ENCODE measurements at places on chromosomes 2 and 18.
A peak's percentile ranks its signal among the peaks of the same experiment; 100 is the strongest.

- DNase-seq, result no peak
Observed at GRCh38 chr18:80234398-80234797, 12.9 kb downstream of the PARD6G start.

DNA sequence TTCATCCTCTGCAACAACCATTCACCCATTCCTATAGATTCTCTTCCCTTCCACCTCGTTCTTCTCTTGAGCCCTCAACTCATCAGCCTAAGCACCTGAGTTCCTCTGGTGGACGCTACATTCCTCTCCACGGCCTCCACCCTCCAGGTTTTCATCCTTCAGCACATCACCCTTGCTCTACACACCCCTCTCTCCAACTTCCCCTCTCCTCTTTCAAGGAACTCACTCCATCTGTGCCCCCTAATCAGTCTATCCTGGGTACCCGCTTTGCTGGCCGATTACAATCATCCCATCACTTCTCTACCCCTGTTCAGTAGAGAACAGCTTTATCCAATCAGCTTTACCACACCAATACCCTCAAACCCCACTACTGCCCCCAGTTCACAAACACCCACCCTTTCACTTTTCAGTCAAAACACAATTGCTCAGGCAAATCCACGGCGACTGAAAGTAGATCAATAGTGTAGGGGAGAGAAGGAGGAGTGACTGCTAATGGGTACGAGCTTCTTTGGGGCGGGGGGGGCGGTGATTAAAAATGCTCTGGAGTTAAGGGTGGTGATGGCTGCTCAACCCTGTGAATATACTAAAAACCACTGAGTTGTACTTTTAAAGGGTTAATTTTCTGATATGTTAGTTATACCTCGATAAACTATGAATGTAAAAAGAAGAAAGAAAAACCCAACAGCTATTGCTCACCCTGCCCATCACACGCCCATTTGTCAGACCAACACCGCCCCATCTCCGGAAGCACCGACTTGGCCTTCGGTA lies 857 bp downstream of the DYM start:
- no peak for DNase-seq

GRCh38 chr2:40451918-40452605 lies at the start of gene SLC8A1:
Gene SLC8A1 (minus strand): TSS chr2:40452090.
- no peak for DNase-seq

DNA sequence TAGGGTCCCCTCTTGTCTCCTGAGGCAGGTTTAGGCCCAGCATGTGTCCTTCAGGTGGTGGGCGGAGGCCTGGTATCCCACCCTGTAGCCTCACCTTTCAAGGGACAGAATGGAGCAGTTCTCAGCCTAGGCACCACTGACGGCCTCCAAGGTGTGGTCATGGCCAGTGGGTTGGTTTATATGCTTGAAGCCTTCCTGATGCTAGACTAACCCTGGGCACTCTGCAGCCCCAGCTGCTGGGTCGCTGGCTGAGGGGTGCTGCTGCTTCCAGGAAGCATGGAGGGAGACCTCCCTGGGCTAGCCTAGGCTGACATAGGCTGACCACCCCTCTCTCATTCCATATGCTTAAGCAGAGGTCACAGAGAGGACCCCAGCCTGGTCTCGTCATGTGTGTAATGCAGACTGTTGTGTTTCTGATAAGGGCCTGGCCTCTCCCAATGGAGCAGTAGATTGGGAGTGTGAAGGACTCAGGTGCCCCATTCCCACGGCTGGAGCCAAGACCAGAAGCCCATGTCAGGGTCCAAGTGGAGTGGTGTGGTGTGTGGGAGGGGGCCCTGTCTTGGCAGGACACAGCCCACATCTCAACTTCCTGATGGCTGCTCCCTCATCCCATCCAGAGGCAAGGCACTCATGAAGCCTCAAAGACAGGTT lies 206.6 kb downstream of the DYSF start:
- DNase-seq, result no peak

DNA sequence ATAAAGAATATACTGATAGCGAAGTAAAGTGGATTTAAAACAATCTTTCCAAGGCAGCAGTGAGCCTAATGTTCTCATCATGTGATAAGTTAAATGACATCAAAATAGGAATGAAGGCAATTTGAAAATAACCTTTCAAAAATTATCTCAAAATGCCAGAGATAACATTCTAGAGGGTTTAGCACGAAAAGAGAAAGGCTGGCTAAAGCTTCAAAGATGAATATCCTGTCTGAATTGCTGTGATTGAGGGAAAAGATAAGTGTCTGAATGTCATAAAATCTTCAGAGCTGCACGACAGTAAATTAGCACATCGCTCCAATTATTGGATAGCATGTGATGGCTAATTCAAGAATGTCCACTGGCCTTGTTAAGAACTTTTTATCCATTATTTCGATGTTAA lies 159.3 kb downstream of the PID1 start:
- DNase-seq, result no peak

- DNase-seq, result no peak
Observed at GRCh38 chr2:227456102-227456501, 15.9 kb upstream of the AGFG1 start.

GRCh38 chr2:36659872-36660312 lies 36.6 kb upstream of the VIT start:
- DNase-seq, result no peak

DNA sequence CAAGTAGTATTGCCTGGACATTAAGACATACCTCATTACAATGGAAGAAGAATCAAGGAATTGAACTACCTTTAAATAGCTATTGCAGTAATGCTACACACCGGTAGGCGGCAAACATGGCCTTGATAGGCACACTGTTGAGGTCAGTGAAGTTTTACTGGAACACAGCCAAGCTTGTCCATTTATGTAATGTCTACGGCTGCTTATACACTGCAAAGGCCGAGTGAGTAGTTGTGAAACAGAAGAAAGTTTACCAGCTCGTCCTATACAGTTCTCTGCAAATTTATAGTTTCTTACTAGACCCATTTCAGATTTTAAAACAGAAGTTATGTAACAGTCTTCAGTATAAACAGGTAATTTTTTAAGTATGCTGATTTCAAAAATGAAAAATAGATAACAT lies 38.8 kb downstream of the PPP4R1 start:
- peak; percentile 41 for DNase-seq

DNA sequence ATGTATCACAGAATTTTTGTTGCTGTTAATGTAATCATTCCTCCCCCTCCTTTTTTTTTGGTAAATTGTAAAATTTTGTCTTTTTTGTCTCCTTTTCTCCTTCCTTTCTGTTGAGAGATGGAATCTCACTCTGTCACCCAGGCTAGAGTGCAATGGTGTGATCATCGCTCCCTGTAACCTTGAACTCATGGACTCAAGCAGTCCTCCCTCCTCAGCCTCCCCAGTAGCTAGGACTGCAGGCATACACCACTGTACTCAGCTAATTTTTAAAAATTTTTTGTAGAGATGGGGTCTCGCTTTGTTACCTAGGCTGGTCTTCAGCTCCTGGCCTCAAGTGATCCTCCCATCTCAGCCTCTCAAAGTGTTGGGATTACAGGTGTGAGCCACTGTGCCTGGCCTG lies 5.3 kb downstream of the EIF5B start:
- no peak for DNase-seq

- DNase-seq, result no peak
Observed at GRCh38 chr2:176283291-176284068, 14.2 kb downstream of the MTX2 start.

DNA sequence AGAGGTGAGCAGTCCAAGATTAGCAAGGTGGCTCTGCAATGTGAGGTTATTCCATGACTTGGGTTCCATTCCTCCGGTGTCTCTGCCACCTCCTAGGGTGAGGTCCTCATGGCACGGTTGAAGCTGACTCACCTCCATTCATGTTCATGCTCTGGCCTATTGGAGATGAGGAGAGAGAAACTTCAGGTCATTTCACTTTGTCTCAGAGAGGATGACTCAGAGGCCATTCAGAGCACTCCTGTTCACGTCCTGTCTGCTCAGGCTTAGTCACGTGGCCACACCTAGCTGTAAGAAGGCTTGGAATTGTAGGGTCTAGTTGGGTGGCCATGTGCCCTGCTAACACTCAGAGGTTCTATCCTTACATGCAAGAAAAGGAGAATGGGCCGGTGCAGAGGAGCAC lies 67.5 kb upstream of the MBOAT2 start:
- no peak for DNase-seq

- no peak for DNase-seq
Observed at GRCh38 chr2:240990266-240990529, 8.2 kb upstream of the SNED1 start.

DNA sequence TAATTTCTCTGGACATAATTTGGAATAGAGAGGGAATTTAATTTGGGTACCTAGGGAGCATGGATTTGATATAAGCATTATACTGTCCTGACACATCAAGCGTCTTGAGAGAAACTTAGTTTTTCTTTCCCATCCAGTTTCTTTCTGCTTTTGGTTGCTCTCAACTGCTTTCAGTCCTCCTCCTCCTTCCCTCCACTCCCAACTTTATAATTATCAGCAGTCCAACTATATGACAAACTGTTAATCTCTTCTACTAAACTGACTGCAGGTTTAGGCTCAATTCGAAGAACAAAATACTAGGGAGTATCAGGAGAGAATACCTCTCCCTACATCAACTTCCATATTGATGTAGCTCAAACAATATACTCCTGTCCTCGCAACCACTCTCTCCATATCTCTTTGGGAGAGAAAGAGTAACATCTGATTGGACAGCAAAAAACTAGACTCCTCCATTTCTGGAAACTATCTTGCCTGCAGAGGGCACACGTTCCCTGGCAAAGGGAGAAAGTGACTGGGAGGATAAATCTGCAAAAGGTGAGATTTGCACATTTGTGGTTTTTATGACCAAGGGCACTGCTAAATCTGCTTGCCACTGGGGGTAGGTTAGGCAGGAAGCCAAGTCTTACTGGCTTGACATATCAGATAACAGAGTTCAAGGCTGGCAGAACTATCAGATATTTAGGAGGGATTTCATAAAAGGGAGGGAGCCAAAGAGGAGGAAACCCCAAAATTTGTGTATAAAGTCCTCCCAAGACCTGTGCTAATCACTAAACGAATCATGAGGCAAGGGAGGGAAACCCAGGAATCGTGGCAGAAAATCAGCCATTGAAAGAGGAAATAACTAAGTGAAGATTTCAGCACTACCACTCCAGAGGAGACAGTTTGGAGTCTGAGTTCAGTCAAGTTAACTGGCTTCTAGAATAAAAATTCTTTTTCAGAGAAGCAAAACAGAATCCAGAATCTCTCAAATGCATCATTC lies 40.0 kb downstream of the ICA1L start:
- DNase-seq, result no peak

- DNase-seq, result no peak
Observed at GRCh38 chr18:51053814-51054213, 23.8 kb downstream of the SMAD4 start.

DNA sequence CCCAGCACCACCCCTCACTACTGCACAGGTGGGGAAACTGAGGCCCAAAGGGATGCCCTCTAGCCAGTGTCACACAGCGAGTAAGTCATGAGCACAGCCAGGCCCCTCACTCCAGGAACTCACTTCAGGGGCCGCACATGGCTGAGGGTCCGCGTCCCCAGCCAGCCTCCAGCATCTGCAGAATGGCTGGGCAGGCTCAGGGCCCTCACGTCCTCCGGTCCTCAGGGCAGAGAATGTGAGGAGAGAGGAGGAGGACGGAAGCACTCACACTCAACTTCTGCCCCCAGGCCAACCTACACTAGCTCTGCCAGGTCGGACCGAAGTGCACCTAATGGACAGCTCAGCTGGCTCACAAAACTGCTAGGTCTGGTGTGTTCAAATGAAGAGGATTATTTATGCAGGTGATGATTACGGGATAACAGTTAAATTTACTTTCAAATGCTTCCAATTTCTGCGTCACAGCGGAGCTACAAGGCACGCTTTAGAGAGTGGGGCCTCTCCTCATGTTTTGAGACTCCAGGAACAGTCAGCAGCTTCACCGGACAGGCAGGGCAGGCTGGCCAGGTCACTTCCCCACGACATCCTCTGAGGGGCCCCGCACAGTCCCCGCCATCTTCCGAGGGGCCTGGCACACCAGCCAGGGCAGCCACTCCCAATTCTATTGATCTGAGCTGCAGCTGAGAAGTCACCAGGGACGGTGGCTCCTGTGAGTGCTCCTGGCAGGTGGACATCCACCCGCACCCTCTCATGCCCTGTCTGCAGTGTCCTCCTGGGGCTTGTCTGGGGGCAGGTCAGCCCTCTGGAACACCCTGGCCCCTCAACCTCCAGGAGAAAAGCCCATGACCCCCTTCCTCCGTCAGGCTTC lies 26.5 kb downstream of the KIF1A start:
- no peak for DNase-seq

GRCh38 chr2:204226305-204226880 lies 289.8 kb downstream of the ICOS start:
- DNase-seq, result no peak

DNA sequence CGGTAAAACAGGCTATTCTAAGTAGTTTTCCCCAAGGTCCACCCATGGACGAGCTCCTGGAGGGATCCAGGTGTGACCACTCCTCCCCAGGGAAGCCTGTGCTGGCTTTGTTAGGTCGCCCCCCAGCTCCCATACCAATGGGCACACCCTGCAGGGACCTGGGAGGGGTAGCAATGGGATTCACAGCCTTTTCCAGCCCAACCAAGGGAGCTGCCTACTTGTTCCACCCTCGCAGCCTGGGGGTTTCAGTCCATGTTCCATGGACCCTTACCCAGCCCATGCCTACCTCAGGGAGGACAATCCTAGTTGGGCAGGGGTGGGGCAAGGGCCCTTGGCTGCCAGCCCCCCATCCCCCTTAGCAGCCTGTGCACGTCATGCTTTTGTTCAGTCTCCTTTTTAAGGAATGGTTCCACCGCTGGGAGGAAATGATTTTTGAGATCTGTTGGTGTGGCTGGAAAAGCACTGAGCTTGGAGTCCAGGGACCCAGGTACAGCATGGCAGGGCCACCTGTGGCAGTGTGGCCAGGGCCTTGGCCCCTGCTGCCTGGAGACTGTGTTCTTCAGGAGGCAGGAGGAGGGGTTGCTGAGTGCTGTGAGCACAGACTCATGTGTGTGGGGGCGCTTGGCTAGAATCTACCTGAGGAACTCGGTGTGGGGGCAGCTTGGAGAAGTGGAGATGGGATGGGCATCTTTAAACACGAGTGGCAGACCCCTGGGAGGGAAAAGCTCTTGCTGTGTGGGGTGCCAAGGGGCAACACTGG lies 166.8 kb downstream of the TWIST2 start:
- DNase-seq, result no peak

GRCh38 chr2:225173909-225174308 lies 131.6 kb upstream of the DOCK10 start:
- DNase-seq, result no peak

- no peak for DNase-seq
Observed at GRCh38 chr2:47599171-47599570, 183.8 kb upstream of the MSH6 start.

DNA sequence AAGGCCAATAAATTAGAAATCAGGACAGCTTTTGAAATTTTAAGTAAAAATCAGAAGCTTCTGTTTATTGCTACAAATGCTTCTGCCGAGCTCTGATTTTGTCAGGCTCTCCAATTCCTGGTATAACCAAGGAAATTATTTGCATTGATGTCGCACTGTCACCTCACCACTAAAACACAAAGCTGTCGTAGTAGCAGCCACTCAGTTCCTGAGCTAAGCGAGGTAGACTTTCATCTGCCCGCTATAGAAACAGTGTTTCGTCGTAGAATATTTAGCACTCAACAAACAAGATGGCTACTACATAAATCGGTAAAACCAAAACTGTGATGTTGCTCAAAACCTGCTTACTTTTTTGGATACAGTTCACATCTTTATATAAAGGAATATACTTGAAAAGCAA lies 141.3 kb upstream of the FOSL2 start:
- no peak for DNase-seq
